Urinary bladder (tissue), 4 donors: ENCODE measurements at places on chromosomes 5 and 9.

DNA sequence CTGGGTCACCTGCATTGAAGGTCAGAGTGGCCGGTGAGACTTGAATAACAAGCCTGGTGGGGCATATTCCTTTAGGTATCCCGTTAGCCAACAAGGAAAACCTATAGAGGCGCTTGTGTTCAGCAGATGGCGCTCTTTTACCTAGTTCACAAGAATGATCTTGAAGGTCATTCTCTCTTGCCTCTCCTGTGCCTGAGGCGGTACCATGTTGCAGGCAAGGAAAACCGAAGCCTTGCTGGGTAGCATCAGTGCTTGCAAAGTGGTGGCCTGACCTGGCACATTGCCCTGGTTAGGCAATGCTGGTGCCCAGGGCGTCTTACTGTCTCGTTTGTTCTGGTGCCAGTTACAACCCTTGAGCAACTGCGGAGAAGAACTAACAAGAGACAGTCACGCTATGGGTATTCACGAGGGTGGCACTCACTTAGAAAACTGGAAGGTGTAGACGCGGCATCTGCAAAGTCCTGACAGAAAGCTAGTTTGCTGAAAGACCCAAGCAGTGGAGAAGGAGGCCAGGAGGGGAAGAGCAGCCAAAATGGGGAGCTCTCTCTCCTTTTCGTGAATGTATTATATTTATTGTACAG is 56.7 kb downstream of the AOPEP start:
- DNase-seq = no peak

DNA sequence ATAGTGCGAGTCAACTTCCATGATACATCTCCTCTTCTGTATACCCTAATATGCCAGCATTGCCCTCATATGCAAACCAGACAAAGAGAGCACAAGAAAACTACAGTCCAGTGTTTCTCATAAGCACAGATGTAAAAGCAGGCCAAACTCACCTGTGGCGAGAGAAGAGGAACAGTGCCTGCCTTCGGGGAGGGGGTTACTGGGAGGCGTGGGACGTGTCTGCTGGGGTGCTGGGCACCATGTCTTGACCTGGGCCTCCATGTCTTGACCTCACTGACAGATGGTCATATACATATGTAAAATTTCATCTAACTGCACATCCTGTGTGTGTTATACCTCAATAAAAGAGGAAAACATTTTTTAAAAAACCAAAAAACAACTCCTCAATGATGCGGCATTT is 159.3 kb upstream of the PPP1R26 start:
- DNase-seq = no peak

- DNase-seq = no peak
Observed at GRCh38 chr5:67013719-67014118, 182.9 kb downstream of the CD180 start.

DNA sequence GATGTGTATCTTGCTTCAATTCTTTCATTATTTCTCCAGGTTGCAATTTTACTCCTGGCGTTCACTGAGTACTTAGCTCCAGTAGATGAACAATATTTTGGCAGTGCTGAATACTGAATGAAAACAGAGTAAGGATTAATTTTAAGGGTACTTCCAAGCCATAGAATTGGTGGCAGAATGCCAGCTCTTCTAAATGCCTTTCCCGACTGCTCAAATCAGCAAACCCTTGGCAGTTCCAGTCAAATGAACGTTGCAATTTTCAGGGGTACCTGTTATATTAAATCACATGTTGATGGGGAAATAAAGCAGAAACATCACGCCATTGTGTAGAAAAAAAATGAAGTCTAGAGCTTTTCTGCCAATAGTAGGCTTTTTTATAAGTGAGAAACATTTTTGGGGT is 282.4 kb upstream of the RPS23 start:
- DNase-seq = no peak

DNA sequence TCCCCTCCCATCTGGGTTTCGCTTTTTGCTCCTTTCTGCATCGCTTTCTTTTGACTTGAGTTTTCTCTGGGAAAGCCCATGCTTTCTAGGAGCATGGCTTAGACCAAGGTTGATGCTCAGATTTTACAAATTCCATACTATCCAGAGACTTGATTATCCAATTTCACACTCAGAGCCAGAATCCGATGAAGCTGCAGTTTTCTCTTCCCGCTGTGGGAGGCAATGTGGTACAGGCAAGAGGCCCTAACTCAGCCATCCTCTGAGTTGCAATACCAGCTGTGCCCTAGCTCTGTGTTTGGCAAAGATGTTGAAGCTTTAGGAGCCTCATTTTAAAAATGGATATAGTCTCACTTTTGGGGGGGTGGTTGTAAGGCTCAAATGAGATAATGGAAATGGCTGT is 85.1 kb downstream of the BRINP1 start:
- DNase-seq = no peak

DNA sequence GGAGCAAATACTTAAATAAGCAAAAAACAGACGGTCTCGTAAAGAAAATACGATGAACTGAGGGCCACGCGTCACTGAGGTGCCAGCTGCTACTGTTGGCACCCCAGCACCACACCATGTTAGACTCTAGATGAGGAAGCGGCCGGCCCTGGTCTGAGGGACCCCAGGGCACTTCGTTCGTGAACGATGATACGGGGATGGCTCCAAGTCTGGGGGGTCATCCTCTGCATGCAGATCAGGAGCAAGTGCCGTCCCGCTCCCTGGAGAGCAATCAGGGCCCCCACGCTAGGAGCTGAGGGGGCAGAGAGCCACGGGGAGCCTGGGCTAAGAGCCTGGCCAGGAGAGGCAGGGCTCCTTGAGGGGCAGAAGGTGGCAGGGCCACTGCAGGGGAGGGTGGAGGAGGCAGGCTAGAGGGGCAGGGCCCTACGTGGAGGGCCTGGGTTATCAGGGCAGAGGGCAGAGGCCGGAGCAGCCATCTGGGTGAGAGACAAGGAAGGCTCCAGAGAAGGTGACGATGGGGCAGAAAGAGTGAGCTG is 24.1 kb downstream of the SARDH start:
- DNase-seq = no peak
